ENCODE measurements at places on chromosomes 6 and 20.

DNA sequence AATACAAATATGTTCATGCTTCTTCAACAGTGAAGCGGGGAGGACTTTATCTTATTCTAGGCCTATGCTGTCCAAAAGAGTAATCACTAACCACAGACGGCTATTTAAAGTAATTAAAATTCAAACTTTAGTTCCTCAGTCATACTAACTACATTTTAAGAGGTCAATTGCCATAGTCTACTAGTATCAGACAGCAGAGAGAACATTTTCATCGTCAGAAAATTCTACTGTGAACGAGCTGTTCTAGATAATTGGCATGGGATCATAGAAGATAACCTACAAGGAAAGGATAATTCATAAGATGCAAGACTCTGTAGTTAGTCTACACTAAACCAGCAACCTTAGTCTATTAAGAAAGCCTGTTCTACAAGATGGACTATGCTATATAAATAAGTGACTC, 44.4 kb downstream of the PRKN start:
- DNase-seq, result no peak

DNA sequence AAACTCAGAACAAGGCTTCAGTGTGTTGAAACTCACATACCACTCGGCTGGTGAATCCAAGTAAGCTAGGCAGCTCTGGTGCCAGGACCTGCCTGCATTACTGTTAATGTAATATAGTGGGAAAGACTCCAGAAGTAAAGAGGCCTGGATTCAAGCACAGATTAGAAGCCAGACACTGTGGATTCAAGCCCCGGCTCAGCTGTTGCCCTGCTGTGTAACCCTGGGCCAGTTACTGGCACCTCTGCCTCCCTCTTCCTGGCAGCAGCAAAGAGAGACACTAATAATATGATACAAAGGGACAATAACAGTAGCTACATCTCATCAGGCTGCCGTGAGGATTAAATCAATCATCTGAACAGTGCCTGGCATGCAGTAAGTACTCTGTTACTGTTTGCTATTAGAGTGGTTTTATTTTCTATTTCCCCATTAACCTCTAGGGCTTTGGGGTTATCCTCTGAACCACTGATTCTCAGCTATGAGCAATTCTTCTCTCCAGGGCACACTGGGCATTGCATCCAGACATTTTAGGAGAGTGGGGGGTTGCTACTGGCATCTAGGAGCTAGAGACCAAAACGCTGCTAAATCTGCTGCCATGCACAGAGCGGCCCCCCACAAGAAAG, 92.9 kb downstream of the ZMYND8 start:
- DNase-seq, result no peak

DNA sequence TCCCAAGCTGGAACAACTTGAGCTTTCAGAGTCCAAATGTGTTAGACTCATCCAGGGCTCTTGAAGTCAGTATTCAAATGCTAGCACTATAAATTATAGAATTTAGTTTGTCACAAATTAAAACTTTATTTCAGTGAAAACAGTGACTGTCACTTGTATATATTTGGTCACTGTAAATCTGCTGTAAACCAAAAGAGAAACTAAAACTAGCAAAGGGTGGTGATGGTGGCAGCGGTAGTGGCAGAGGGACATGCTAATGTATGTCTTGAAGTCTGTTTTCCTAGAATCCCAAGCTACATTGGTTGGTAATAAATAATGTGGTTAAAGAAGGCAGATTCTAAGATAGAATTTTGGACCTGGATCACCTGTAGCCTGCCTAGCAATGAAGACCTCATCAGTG, 140.4 kb upstream of the CENPW start:
- no peak for DNase-seq

DNA sequence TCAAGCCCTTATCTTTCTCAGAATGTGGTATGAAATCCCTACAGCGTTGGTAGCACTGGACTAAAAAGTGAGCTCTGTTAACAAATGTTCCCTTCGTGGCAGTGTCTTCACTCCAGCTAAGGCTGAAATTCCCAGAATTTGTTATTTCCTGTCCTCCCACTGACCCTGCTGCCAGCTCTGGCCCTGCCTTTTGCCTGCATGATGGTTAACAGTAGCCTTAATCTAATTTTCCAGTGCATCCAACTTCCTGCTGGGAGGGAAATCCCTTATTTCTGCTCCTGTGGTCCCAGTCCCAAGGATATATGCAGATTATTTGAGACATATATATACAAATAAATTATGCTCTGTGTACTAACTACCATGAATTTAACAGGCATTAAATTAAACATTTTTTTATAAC, 157.2 kb upstream of the CARMIL1 start:
- no peak for DNase-seq

- DNase-seq, result no peak
Measured at GRCh38 chr20:38724626-38725147, 401 bp downstream of the SLC32A1 start.

GRCh38 chr6:88574651-88575050, 388.8 kb downstream of the RNGTT start:
- no peak for DNase-seq

- DNase-seq, result no peak
Measured at GRCh38 chr6:41426438-41426851, 91.0 kb downstream of the NCR2 start.

DNA sequence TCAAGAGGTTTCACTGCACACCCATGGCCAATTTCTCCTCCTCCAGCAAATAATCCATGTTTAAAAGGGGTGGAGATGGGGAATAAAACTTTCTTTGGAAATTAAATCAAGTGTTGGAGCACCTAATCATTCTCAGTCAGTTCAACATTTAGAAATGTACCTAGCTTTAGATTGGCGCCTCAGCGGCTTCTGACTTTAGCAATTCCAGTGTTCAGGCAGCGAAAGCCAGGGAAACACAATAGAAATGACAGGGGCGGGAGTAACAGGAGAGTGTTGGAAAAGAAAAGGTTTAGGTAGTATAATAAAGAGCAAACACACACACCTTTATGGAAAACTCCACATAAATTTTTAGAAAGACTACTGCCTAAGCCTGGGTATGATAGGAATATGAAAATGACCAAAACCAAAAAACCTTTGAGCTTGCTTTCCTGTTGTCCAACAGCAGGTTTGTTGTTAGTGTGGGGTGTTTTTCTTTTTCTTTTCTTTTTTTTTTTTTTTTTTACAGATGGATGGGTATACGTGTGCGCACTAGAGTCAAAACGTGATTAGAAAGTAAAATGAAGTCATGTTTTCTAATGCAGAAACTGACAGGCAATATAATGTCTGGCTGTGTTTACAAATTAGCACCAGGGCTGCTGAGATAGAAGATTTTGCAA, 7.7 kb downstream of the TFAP2A start:
- DNase-seq, result no peak

- no peak for DNase-seq
Measured at GRCh38 chr6:120945905-120946594, 388.2 kb downstream of the TBC1D32 start.

- DNase-seq, result no peak
Measured at GRCh38 chr6:41352907-41353306, 17.5 kb downstream of the NCR2 start.

- DNase-seq, result no peak
Measured at GRCh38 chr20:41623625-41624375, 5.6 kb upstream of the CHD6 start.

- no peak for DNase-seq
Measured at GRCh38 chr6:26576407-26576843, 20.3 kb upstream of the ABT1 start.

GRCh38 chr6:13914351-13914750, 10.4 kb upstream of the RNF182 start:
- no peak for DNase-seq

- no peak for DNase-seq
Measured at GRCh38 chr6:104604685-104605084, 255.0 kb downstream of the HACE1 start.

DNA sequence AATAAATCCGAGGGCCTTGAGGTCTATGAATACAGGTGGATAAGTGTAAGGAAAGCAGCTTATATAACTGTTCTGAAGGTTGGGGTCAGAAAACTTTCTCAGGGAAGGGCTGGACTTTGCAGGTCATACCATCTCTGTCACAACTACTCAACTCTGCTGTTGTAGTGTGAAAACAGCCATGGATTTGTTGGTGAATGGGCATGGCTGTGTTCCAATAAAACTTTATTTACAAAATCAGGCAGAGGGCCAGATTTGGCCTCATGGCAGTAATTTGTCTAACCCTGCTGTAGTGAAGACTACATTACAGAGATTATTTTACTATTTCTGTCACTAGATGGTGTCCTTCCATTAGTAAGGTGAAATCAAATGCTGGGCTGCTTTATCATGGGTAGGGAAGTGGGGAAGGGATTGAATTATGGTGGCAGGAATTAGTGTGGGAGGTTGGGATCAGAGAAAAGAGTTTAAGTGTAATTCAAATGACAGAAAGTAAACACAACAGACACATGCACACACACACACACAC, 409.6 kb upstream of the CHD6 start:
- DNase-seq, result no peak

- no peak for DNase-seq
Measured at GRCh38 chr20:47747669-47748031, 37.6 kb downstream of the SULF2 start.

DNA sequence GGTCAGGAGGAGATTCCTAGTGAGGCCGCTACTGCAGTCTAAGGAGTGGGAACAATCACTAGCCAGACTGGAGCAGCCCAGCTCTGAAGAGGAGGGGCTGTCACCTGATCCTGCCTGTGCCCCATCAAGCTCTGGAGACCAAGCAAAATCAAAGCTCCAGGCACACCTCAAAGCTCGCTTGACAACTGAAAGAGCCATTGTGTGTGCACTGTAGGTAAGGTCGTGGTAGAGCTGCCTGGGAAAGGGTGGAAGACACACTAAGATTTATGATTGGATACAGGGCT, 58.2 kb downstream of the CSE1L start:
- DNase-seq, result no peak

DNA sequence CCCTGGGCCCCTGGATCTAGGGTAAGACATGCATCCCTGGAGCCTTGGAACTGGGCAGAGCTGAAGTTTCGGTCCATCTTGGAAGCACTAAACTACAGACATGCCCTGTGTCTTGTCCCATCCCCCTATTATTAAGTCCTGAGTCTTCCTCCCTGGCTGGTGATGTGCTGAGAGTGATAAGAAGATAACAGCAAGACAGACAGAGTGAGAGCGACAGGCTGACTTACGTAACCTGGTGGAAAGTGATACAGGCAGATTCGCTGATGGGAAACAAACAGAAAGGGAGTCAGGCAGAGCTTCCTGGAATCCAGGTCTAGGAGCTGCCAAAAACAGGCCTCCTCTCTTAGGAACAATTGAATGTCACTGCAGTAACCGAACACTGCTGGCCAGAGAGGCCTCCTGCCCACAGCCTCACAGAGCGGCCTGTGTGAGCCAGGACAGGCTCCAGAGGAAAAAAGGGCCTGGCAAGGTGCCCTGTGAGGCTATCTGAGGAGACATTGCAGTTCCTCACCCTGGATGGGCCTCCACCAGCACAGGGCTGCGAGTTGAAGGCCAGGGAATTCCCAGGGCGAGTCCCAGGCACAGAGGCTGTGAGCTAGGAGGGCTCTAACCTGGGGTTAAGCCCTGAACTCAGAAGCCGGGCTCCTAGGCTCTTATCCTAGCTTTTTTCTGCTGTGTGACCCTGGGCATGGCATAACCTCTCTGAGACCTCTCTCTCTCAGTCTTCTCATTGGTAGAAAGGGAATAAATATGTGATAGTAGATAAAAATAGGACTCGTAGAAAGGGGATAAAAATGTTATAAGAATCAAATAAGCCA, 34.2 kb upstream of the B4GALT5 start:
- DNase-seq, result no peak

GRCh38 chr6:44122801-44123200, 4.5 kb downstream of the MRPL14 start:
- DNase-seq, result no peak

DNA sequence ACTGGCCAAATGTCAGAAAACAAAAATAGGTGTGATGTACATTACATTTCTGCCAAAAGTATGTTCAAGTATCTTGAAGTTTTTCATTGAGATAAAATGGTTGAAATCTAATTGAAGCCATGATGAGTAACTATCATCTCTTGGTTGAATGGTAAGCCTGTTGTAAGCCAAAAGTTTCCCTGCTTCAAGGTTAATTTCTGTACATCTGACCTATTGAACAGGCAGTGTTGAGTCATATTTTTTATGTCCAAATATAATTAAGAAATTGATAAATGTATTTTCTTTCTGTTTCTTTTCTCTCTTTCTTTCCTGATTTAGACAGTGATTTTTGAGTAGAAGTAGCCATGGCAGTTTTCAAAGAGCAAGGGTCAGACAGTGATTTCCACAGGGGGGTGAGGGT, 4.4 kb downstream of the RREB1 start:
- DNase-seq, result no peak

DNA sequence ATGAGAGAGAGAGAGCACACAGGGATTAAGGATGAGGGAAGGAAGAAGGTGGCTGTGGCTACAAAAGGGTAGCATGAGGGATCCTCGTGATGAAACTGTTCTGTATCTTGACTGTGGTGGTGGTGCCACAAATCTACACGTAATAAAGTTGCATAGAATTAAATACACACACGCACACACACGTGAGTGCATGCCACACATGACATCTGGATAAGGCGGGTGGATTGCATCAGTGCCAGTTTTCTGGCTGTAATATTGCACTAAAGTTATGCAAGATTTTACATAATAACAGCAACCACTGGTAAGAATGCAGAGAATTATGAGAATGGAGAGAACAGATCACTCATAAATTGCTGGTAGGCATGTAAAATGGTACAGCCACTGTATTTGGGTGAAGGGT, 16.9 kb upstream of the STK35 start:
- no peak for DNase-seq

- no peak for DNase-seq
Measured at GRCh38 chr6:40681622-40682021, 94.5 kb upstream of the LRFN2 start.

DNA sequence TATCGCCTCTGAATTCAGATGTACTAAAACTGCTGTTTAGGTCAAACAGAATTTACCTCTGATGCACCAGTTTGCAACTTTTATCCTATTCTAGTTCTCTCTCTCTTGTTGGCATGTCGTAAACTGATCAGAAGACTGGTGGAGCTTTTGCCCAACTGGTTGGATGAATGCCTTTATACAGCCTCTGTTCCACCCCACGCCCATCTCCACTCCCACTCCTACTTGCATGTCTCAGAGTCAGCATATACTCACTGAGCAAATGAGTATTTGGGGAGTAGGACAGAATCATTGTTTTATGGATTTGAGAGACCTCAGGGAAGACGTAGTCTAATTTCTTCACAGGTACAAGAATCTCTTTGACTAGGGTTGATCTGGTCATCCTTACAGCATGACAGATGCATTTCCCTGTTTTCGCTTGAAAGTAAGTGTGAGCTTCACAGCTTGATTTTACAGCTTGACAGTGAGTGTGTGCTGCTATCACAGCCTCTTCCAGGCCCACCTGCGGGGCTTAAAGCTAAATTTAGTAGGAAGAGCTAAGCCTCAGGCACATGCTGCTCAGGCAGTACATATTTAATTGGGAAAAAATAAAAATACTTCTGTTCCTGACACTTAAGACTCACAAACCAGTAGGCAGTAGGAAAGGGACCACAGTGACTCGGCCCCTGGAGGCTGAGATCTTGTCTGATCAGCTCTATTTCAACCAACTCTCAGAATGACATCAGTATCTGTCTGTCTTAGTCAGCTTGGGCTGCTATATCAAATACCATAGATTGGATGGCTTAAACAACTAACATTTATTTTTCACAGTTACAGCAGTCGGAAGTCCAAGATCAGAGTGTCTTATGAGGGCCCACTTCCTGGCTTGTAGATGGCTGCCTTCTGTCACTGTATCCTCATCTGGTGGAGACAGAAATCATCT, 30.4 kb downstream of the TRMT6 start:
- DNase-seq, result no peak
